NCI-H1417 (cell line): ENCODE measurements at places on chromosomes 6 and 20.
A peak's percentile ranks its signal among the peaks of the same experiment; 100 is the strongest.

DNA sequence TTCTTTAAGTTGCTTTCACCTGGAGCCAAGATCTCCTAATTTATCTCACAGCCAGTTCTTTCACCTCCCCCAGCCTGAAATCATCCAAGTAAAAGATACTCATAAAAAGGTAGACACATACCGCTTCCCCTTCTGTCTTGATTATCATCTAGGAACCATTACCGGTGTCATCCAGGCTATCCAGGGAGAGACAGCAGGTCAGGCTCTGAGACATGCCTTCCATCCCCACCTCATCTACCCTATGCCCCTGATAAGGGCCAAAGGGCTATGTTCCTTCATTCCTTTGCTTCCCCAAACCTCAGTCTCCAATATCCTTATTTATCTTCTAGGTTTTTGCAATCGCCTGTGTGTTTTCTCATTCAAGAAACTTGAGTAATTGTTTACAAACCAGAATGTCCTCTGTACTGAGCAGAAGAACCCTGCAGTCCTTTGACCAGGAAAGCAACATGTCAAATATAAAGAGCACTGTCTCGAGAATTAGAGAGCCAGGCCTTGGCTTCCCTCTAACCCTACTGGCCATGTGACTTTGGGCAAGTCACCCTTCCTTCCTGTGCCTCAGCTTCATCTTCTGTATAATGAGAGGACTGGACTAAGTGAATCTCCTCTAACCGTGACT lies 41.0 kb downstream of the TNFRSF21 start:
- DNase-seq = no peak

DNA sequence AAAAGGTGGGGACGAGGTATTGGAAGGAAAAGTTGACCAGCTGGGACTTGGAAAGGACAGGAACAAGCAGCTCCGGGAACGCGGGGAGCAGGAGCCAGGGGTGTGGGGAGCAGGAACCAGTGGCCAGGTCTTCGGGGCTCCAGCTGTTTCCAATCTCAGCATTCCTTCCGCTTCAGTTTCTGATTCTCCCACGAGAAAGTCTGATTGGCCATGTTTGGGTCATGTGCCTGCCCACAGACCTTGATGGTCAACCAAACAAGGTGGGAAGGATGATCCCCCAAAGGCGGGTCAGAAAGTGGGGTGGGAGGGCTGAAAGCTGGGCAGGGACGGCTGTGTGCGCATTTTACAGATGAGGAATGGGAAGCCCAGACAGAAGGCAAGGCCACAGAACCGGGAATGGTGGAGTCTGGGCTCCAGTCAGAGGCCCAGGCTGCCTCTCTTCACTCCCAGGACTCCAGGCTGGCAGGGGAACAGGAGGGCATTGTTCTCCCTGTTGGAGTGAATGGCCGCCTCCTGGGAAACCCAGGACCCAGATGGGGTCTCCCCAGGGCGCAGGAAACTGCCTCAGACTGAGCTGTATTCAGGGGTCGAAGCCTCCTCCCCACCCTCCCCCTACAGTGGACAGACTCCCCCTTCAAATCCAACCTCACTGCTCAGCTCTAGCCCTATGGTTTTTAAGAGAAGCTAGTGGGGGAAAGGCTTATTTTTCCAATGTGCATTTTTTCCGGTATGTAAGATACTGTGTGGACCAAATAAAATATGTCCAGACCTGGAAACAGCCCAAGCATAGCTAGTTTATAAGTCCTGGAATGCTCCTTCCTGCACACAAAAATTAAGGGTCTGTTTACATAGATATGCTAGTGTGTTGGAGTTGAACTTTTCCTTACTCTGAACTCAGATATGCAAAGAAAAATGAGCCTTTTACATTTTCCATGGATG lies 12.2 kb upstream of the PTGIS start:
- no peak for DNase-seq

GRCh38 chr6:80022803-80023202 lies 18.4 kb downstream of the TTK start:
- no peak for DNase-seq

GRCh38 chr6:16184129-16184528 lies 54.3 kb upstream of the GMPR start:
- DNase-seq = peak; percentile 45

DNA sequence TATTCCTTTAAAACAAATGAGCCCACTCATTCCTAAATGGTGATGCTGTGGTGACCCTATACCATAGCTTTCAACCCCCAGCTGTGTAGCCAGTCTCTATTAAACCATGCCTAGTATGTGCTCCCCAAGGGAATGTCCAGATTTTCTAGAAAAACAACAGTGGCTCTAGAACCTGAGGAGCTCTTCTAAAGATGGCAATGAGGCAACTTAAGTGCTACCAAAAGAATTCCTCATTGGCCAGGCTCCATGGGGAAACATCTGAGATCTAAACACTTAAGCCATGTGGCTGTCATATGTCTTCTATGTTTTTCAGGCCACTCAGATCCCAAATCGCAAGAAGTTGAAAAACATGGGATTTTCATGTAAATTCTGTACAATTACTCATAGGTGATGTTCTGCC lies 191.0 kb downstream of the TPBG start:
- DNase-seq = no peak

DNA sequence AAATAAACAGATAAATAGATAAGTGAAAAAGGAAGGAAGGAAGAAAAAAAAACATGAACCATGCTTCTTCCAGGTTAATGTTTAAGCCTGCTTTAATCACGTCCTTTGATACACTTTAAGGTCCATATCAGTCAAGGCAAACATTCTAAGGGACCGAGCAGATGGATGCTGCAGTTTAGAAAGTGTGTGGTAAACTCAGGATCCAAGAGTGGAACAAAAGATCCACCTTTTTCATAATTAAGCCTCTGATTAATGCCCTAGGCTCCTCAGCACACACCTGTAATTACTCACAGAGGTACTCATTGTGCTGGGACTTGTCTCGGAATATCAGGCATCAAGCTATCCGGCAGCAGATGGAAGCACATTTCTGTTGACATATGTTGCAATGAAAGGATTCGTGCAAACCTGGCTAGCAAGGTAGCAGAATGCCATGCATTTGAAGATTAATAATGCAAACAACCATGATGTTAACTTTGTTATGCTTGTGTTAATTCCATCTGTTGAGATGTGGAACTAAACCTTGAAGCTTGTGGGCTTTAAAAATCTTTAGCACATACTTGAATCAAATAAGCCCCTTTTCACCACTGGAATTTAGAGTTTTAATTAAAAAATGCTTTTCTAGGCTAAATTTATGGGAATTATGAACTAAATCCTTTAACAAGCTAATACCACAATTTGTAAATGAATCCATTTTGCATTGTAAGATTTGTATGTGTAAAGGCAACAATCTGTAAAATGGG lies 163.7 kb downstream of the RALGAPA2 start:
- peak; percentile 83 for DNase-seq

DNA sequence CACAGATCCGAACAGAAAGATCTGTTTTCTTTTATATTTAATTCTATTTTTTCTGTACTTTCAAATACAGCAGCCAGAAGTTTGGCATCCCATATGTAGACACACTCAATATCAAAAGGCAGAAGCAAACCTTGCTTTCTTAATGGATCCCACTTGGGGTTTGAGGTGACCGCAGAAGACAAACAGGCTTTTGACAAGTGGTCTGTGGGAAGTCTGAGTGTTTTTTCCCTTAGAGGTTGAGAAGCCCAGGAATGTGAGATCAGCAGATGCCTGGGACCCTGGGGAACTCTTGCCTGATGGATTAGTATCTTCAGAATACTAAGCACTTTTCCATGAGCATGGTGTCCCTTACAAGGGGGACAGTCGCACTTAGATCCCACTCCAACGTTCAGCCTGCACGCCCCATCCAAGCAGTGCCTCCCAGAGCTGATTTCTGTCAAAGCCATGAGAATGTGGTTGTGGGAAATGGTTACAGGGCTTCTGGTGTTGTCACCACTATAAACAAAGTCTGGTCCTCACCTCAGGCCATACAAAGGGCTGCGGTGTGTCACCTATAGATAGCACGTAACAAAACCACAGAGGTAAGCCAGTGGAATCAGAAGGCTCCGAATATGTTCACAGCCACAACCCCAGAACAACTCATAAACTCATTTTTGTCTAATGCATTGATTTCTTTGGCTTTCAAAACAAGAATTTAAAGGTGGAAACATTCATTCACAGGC lies 12.7 kb downstream of the IL17F start:
- no peak for DNase-seq

DNA sequence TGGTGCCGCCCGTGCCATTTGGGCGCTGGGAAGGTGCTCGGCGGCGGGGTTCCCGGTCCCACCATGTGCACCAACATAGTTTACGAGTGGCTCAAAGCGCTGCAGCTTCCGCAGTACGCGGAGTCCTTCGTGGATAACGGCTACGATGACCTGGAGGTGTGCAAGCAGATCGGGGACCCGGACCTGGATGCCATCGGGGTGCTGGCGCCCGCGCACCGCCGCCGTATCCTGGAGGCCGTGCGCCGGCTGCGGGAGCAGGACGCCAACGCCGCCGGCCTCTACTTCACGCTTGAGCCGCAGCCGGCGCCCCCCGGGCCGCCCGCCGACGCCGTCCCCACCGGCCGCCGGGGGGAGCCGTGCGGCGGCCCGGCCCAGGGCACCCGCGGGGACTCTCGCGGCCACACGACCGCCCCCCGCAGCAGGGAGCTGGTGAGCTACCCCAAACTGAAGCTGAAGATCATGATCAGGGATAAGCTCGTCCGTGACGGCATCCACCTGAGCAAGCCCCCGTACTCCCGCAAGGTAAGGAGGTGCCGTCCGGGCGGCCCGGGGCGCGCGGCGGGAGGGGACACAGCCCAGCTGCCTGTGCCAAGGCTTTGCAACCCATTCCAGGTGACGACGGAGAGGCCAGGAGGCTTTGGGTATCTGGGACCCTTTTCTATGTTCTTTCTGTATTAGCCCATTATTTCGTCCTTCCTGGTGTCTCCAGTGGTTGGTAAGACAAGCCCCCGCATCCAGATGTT lies 547 bp downstream of the SAMD5 start:
- DNase-seq = peak; percentile 62

DNA sequence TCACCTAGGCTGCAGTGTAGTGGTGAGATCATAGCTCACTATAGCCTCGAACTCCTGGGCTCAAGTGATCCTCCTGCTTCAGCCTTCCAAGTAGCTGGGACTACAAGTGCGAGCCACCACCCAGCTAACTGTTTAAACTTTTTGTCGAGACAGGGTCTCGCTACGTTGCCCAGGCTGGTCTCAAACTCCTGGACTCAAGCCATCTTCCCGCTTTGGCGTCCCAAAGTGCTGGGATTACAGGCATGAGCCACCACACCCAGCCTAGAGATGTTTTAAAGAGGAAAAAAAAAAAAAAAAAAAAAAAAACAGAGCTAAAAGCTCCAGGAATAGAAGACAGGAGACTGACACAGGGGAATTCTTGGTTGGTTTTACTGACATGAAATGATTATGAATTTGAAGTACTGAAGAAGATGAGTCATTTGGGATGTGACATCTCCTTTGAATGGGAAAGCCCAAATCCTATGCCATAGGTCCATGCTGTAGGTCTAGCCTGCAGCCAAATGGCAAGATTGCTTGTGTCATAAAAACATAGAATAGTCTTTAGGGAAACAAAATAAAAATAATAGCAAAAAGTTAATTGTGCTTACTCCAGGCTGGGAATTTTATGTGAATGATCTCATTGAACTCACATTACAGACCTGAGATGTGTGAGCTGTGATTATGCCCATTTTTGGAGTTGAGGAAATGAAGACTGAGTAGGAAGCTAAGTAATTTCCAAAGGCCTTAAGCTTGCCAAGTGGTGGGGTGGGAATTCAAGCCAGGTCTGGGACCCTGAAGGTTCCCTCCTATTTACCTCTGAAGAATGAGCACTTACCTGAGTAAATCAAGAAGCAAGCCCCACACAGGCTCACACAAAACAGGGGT lies 24.3 kb upstream of the NHSL1 start:
- DNase-seq = no peak

GRCh38 chr6:151236668-151237401 lies 2.9 kb upstream of the AKAP12 start:
- no peak for DNase-seq

DNA sequence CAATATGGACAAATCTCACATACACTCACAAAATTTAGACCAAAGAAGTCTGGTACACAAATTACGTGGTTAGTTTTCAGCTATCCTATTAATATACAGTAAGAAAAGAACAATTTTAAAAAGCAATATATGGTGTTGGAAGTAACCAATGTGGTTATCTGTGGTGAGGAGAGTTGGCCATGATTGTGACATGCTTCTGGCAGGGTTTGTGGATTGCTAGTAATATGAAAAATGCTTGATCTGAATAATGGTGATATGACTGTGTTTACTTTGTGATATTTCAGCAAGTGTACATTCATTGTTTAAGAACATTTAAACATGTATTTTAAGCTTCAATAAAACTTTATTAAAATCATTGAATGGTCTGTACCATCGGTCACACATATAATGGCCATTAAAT lies 99.1 kb downstream of the ADGB start:
- no peak for DNase-seq

- DNase-seq = no peak
Measured at GRCh38 chr6:128098000-128098581, 197.2 kb upstream of the THEMIS start.

DNA sequence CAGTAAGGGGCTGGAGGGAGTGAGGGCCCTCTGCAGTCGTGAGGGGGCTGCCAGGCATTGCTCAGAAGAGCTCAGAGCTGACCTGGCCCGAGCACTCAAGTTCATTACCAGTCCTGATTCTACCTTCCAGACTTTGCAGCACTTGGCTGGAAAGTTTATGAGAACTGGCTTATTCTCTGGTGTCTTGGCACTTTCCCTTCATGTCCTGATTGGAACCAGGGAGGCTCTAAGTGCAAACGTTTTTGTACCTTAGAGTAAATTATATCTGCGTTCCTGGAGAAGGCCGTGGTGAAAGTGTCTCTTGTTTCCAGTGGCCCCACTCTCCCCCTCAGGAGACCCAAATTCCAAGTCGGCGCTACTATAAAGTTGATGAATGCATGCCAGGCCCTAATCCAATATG lies 402.3 kb downstream of the CDC5L start:
- DNase-seq = no peak

DNA sequence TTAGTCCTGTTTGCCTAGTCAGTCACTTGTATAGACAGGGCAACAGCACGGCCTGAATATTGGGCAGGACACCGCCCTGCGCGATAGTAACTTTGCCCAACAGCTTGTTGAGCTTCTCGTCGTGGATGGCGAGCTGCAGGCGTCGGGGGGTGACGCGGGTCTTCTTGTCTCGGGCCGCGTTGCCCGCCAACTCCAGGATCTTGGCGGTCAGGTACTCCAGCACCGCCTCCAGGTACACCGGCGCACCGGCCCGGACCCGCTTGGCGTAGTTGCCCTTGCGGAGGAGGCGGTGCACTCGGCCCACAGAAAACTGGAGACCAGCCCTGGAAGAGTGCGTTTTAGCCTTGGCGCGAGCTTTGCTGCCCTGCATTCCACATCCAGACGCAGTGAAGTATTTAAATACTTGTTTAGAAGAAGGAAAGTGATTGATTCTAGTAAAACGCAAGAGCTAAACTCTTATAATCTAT lies 92.8 kb upstream of the BTN3A2 start:
- peak; percentile 82 for DNase-seq
